ENCODE measurements at places on chromosomes 6 and 20.
A peak's percentile ranks its signal among the peaks of the same experiment; 100 is the strongest.

GRCh38 chr6:78639111-78640110 lies 227.9 kb upstream of the IRAK1BP1 start:
- no peak for DNase-seq

DNA sequence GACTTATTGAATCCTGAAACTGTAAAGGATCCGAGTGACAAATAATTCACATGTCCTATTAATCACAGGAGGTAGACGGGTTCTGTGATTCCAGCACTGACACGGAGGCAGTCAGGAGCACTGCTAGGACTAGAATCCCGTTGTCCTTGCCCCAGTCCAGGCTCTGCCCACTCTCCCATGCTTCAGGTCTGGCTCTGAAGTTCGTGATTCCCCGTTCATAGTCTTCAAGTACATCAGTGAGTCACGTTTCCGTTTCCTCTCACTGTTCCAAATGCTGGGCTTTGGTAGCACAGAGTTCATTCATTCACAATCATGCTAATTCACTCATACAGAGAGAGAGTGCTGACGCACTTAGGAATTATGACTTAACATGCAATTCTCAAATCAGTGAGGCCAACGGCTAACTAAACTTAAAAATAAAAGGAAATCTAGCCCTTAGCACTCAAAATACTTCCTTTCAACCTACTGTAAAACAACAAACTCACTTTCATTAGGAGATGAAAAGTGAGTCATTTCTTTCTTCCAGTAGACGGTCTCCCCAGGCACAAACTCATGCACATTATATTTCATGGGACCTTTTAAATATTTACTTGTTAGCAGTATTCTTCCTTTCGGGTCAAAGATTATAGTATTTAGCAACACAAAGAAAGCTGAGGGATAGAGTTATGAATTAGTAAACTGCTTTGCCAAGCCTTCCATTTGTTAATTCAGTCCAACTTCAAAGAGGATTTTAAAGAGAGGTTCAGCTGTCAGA lies 94.0 kb upstream of the NHSL1 start:
- peak; percentile 75 for DNase-seq

GRCh38 chr6:408599-409102 lies 17.1 kb downstream of the IRF4 start:
- peak; percentile 29 for DNase-seq

- no peak for DNase-seq
These were observed 18.7 kb downstream of the MOCS3 start for GRCh38 chr20:50977066-50978021.

GRCh38 chr6:127582777-127583462 lies 5.9 kb downstream of the C6orf58 start:
- no peak for DNase-seq

DNA sequence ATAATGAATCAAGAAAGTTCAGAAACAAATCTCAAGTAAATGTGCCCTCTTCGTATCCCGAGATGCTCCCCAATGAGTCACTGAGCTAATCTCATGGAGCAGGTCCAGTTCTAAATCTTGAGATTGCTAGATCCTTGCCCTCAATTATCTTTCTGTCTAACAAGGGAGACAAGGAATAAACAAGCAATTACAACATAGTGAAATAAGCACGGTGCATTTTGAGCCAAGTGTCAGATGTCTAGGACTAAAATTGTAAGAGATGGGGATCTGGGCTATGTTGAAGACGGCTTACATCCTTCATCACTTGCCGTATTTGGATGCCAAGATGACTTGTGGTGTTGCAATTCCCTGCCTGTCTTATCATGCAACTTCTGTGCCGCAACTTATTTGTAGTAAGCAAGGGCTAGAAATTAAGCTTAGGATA lies 56.5 kb upstream of the ADGRF1 start:
- DNase-seq, result no peak

- no peak for DNase-seq
These were observed 103.0 kb downstream of the PLEKHG1 start for GRCh38 chr6:150702675-150703074.

- no peak for DNase-seq
These were observed 37.8 kb downstream of the PPP1R16B start for GRCh38 chr20:38843346-38843745.

- DNase-seq, result no peak
These were observed 443.8 kb downstream of the HAO1 start for GRCh38 chr20:7496394-7496991.

GRCh38 chr6:165585060-165585459 lies 78.0 kb downstream of the PDE10A start:
- no peak for DNase-seq

DNA sequence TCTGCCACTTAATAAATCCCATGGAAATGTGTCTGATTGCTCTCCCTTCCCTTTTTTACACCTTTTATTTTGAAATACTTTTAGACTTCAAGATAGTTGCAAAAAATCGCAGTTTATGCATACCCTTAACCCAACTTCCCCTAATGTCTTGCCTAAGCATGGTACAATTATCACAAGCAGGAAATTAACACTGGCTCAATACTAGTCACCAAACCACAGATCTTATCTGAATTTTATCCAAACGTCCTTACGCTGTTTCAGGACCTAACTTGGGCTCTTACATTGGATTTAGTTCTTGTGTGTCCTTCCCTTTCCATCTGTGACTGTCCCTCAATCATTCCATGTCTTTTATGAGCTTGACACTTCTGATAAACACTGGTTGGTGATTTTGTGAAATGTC lies 146.3 kb downstream of the ZNF217 start:
- DNase-seq, result no peak

GRCh38 chr6:168968228-168968627 lies 285.4 kb downstream of the THBS2 start:
- DNase-seq, result no peak

- no peak for DNase-seq
These were observed 639 bp upstream of the PPIL1 start for GRCh38 chr6:36875250-36875633.

DNA sequence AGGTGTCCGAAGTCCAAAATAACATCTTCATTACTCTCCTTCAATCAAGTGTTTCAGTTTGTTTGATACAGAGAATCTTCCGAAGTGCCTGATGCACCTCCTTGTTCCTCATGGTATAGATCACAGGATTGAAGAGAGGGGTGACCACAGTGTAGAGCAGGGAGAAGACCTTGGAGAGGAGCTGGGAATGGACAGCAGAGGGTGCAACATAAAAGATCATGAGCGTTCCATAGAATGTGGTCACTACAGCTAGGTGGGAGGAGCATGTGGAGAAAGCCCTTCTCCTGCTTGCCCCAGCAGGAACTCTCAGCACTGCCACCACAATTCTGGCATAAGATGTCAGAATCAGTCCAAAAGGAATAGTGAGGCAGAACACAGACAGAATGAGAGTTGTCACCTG lies 11.9 kb downstream of the OR12D1 start:
- DNase-seq, result no peak

DNA sequence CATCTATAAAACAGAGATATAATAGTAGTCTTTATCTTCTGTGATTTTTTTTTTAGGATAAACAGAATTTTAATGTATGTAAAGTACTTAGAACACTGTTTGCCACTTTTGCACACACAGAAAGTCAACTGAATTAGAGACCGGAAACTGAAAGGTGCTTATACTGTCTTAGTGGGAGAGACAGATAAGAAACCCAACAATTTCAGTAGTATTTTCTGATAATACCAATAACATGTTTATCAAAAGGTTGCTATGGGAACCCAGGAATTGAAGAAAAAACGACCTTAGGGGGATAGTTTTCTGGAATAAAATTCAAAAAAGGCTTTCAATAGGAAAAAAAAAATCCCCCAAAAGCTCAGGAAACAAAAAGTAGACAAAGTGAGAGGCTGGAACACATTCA lies 138.6 kb downstream of the BCKDHB start:
- no peak for DNase-seq

- no peak for DNase-seq
These were observed 3.7 kb upstream of the CD40 start for GRCh38 chr20:46114449-46114848.

DNA sequence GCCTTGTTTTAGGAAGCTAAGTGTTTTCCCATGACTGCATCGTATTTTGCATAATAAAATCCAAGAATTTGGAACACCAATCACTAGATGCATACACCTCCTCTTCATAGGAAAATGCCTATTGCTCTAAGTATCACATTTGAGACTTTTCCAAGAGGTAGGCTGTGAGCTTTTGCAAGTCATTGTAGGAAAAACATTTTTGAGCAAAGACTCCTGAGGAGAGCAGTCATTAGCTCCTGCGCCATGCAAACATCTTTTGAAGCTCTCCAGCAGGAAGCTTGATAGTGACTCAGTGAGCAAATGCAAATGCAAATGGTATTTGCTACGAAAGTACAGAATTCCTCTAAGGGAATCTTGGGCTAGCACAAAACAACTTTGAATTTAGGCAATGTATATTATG lies 750.4 kb downstream of the QKI start:
- DNase-seq, result no peak

- DNase-seq, result no peak
These were observed 5.4 kb downstream of the ZFP57 start for GRCh38 chr6:29675561-29675960.

DNA sequence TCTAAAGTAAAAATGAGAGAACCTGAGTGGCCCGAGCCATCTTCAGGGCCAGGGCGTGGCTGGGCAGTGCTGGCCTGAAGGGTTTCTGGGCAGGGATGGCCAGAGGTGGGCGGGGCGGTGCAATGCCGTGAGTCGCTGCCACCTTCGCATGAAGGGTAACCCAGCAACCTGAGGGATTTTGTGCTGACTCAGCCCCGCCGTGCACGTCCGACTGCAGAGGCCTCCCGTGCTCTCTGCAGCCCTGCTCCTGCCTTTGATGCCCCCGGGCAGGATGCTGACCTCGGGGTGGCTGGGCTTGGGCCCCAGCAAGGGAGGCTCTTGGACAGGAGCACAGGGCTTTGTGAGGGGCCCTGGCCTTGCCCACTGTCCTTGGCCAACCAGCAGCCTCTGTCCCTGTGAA lies 81.7 kb upstream of the GATA5 start:
- no peak for DNase-seq

DNA sequence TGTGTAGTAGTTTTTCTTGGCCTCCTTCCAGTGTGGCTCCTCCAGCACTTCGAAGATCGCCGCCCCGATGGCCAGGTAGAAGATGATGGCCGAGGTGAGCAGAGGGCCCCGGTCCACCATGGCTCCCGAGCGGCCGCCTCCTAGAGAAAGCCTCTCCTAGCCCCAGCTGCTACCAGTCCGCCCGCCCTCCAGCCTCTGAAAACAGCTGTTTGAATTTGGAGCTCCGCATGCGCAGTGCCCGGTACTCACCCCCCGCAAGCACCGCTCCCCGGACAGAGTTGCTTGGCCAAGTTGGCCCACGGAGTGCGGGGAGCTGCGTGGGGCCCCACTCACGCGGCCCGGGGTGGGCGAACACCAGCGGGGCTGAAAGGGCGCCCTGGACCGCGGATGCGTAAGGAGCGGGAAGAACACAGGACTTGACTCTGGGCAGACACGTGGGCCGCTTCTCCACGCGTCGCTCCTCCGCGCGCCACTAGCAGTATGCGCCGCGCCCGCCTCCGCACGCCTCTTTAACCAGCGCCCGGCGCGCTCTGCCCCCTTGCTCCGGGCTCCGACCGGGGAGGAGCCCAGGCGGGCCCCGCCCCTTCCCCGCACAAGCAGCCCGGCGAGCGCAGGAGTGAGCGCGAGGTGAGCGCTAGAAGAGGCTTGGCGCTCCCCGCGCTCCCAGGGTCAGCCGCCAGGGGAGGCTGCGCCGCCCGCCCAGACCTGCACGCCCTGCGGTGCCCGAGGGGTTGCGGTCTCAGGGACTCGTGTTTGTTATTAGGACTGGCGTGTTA lies at the start of gene KCNK5:
KCNK5 (minus strand) TSS at position 484 of the 776 bp plus-strand sequence; CDS start at position 120, 364 bp downstream.
- DNase-seq, result peak; percentile 76

- DNase-seq, result no peak
These were observed 13.0 kb upstream of the IER3 start for GRCh38 chr6:30757261-30757904.

DNA sequence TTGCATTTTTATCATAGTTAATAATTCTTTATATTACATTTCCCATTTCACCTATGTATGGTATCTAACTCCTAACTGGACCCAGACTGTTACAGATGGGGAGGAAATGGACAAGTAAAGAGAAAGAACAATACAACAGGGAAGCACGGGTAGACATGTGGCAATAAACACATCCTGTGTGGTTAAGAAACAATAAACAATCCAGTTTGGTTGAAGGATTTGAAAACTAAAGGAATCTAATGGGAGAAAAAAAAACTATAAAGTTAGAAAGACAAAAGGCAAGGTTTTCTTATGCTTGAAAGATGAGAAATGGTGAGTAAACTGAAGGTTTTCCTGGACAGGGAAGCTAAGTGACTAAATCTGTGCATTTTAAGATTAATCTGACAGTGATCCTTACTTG lies 34.9 kb upstream of the ALDH8A1 start:
- DNase-seq, result no peak

DNA sequence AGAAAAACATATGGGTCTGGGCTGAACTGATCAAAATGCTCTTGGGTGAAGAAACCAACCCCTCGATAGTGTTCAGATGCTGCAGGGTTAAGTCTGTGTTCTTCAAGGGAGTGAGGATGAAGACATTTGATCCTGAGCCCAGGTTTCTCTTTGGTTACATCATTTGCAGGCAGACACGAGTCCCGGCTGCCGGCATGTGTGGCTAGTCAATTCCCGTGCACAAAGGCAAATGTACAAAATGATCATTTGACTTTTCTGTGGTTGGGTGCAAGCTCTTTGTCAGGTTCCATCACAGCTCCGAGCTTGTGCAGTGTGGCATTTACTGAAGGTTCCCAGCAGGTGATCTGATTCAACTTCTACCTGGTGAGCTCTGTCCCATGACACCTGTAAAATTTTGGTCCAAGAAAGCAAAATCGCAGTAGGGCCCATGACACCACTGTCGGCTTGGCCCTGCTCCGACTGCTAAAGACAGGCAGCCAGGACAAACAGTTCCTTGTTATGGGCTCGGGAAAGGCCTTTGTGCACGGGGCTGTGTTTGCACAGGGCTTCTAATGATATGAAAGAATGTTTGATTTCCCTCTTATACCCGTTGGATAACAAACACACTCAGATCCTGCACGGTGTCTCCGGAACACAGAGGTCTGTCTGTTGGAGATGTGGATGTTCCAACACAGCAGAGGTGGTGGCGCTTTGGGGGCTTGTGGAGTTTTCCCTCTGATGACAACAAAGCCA lies 46.9 kb downstream of the GJA10 start:
- no peak for DNase-seq

- DNase-seq, result no peak
These were observed 7.4 kb downstream of the RPL10A start for GRCh38 chr6:35475573-35475972.

DNA sequence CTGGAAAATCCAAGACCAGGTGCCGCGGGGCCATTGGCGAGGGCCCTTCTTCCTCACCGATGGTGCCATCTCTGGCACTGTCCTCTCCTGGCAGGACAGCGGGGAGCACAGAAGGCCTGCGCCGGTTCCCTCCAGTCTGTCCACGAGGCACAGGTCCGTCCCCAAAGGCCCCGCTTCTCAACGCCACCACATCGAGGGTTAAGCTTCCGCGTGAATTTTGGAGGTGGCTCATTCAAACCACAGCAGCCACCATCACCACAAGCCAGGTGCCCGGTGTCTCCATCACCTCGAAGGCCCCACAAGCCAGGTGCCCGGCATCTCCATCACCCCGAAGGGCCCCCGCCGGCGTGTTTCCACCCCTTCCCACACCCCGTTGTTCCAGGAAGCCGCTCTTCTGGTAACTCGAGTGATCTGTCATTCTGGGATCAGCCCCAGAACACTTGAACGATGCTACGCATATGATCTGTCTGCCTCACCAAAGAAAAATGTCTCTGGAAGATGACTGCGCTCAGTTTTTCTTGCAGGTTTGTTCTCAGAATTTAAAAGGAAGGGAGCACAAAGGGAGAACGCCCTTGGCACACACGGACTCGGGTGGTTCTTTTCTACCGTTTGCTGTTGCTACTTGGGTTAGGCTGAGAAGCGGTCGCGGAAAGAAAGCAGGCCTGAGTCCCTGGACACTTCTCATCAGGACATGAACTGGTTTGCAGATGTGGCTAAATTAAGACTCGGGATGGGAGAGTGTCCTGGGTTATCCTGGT lies 9.9 kb upstream of the KIF25 start:
- DNase-seq, result no peak

Measured in bone marrow (tissue), 2 donors.